ENCODE measurements at places on chromosomes 6 and 20. TPM values are rescaled to one million over a fixed set of nuclear protein-coding genes. Genes with fewer than 3 reads are reported as not detected.
A peak's percentile ranks its signal among the peaks of the same experiment; 100 is the strongest.

DNA sequence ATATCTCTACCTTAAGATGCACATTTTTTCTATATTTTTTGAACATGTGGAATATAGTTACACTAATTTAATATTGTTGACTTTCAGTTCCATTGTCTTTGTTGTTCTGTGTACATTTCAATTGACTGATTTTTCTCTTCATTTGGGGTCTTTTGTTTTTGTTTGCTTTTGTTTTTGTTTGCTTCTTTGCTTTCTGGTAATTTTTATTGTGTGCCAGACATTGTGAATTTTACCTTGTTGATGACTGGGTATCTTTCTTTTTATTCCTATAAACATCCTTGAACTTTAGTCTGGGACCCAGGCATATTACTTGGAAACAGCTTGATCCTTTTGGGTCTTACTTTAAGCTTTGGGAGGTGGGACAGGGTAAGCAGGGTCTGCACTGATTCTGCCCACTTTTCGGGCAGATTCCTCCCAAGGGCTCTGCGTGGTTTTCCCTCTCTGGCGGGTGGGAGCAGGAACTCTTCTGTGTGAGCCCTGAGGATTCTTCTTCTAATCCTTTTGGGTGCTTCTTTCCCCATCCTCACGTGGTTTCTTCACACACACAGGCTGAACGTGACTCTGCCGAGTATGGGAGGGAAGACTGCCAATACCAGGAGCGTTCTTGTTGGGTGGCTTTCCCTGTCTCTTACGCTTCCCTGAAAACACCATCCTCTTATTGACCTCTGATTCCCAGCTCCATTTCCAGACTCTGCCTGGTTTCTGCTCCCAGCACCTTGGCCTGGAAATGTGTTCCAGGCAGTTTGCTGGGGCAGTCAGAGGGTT is 200.5 kb downstream of the ARID1B start:
- H3K4me1 ChIP-seq, result peaks cover 10% of the 10 kb centered on the region
- DNase-seq, result no peak
- no peak overlapping the region for H3K27ac ChIP-seq
- H3K27me3 ChIP-seq, result no peaks in the 10 kb centered on the region
- no peak overlapping the region for H3K4me3 ChIP-seq

DNA sequence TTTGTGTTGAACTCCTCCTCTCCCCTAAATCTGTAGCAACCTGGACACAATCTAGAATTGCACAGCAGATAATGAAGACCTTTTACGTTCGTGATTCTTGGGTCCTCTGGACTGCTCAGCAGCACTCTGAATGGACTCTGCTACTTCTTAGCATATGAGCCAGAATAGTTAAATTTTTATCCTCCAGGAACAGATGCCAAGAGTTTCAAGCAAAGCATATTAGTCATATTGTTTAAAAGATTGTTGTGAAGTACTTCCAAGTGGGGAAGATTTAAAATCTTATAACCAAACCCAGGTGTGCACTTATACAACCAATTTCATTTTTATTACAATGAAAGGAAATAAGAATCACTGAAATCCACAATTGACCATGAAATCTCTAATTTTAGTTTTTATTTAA is 118.9 kb upstream of the EXOC2 start:
- DNase-seq, result no peak
- no peaks in the 10 kb centered on the region for H3K36me3 ChIP-seq

DNA sequence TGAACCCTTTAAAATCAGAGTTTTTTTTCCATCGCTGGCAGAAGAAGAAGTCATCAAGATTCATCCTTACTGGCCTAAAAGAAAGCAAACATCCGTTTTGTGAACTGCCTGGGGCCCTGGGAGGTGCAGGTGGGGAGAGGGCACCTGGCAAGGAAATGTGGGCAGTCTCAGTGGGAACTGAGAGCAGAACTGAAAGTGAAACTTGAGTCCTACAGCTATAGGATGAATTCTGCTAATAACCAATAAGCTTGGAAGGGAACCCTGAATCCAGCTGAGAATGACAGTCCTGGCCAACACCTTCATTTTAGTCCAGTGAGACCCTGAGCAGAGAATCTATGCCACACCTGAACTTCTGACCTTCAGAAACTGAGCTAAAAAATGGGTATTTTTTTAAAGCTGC is 130.1 kb upstream of the ASCC3 start:
- H3K4me3 ChIP-seq, result no peak overlapping the region
- H3K36me3 ChIP-seq, result no peaks in the 10 kb centered on the region
- no peak overlapping the region for H3K27ac ChIP-seq
- H3K27me3 ChIP-seq, result no peaks in the 10 kb centered on the region

DNA sequence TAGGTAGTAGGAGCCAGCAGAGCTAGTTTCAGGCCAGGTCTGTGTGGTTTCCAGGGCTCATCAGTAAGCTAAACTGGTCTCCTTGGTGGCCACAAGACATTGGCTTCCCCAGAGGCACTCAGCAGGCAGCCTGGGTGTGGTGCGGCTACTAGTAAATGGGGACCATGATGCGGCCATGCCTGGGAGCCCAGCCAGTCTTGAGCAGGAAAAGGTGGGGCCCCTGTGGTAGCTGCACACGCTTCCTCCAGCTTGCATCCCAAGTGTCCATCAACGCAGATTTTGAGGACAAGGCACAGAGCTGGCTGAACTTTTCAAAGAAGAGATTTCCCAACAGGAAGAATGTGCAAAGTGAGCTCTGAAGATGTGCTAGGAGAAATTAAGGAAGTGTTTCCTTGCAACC is 107.4 kb upstream of the NAA20 start:
- no peak overlapping the region for H3K27ac ChIP-seq
- peak; percentile 41 for DNase-seq
- no peaks in the 10 kb centered on the region for H3K27me3 ChIP-seq
- no peak overlapping the region for H3K4me3 ChIP-seq

DNA sequence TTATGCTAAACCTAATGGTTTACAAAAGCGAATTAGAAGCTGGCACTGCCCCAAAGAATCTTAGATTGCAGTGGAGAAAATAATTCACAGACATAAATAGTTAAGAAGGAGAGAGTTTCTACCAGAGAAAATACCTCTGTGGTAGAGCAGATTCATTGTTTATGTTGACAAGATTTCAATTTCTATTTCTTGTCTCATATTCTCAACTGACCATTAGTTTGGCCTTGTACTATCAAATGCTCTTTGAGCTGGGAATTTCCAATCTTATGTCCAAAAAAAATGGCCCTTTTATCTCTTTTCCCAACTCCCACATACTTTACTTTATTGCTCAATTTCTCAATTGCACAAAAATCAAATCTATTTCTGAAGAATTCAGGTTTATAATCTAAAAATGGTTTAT is 804.1 kb upstream of the CITED2 start:
- H3K27ac ChIP-seq, result no peak overlapping the region
- no peaks in the 10 kb centered on the region for H3K36me3 ChIP-seq
- no peaks in the 10 kb centered on the region for H3K4me1 ChIP-seq

DNA sequence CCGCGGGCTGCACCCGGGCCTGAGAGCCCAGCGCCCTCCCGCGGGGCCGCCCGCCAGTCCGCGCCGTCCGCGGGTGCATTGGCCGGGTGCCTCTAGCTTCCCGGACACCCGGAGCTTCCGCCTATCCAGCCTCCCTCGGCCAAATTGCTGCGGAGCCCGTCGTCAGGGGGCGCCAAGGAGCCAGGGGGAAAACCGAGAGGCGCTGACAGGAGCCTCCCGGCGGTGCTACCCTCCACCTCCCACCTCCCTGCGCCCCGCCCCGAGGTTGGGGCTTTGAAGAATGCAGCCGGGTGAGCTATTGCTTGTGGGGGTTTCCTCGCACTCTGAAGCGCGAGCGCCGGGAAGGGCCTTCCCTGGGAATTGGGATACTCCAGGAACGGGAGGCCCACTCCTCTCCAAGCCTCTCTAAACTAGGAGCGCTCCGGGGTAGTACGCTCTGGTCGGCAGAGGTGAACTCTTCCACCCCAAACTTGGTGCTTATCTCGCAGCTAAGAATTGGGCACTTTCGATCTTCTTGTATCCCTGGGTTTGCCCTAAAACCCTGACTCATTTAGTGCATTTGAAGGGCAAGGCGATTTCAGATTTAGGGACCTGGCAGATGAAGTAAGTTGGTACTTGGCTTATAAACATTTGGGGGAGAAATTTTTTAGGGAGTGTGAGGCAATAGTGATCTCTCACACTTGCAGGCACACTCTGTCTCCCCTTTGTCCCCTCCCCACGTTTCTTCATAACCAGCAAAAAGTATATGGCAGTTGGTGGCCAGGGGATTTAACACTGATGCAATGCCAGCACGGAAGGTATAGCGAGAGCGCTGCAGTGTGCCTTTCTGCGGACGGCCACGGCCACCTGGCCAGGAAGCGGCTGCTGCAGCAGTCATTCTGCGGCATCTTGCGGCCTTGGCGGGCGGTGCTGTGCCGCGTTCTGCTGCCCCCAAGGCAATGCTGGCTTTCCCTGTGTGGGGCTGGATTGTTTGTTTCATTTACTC is 556 bp downstream of the BEND6 start:
- H3K27ac ChIP-seq, result no peak overlapping the region
- H3K36me3 ChIP-seq, result no peaks in the 10 kb centered on the region
- H3K4me3 ChIP-seq, result peak overlapping the region; percentile 40
- peaks cover 66% of the 10 kb centered on the region for H3K27me3 ChIP-seq
- H3K4me1 ChIP-seq, result no peaks in the 10 kb centered on the region

ACTL10 gene
- 1.5 TPM for total RNA-seq

Measured in cardiac muscle cell (in vitro differentiated cells and primary cell).